ENCODE measurements at places on chromosomes 1 and 21.

DNA sequence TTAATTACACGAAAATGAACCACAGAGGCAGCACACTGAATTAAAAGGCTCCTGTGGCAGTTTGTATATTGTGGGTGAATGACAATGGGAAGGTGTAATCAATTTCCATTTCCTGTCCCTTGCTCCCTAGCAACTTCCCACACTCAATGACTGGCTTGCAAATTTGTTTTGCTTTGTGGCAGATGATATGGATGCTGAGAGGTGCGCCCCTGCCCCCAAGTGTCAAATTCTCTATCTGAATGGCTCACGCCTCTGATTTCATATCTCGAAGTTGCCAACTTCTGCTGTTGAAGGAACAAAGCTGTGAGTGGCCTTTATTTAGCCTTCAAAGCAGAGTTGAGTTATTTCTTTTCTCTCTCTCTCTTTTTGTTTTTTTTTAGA lies 86.0 kb downstream of the FOXD2 start:
- no peak for DNase-seq

- DNase-seq, result no peak
These were observed 71.2 kb downstream of the DPYD start for GRCh38 chr1:97849345-97850340.

- no peak for DNase-seq
These were observed 27.3 kb downstream of the F11R start for GRCh38 chr1:160993544-160994193.

DNA sequence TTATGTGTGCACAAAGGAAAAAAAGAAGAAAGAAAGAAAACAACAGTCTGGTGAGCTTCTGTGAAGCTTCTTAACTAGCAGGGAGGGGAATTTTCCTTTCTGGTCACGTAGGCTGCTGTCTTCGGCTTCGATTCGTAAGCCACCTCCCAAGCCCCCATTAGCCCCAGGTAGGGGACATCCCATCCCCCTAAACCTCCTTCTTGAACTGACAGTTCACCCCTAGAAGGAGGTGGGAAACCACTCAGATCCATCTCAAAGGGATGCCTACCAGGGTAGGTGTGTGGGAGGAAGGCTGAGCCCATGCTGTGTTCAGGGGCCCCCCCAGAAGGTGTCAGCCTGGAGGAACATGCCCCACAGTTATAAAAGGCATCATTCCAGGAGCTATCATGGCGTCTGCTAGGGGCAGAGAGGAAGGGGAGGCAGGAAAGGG lies 25.8 kb downstream of the CD247 start:
- DNase-seq, result no peak

DNA sequence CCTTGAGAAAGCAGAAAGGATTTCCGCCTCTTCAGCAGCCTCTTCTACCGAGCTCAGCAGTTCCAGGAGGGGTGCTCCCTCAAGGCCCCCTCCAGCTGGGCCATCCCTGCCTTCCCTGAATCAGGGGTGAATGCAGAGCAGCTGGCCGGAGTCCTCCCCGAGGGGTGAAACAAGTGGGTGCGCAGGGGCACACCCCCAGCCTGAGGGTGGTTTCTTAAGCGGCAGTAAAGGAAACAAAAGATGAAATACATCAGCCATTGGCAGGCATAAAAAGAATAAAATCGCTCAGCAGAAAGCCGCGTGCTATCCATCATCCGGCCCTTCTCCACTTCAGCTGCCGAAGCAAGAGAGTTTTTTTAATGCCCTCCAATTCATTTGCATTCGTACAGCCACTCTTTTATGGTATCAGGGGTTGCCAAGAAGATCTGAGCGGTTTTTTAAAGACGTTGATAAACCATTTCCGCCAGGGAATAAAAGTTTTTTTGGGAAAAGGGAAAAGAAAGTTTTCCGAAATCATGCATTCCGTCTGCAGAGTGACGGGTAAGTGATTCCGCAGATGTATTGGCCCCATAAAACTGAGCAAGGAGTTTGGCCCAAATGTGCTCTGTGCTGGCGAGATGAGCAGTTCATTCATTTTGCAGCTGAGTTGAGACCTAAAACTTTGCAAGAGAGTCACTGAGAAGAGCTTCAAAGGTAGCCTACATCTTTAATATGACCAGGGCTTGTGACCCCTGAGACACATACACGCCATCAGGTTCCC lies 73.7 kb upstream of the ZC3H12A start:
- no peak for DNase-seq

GRCh38 chr1:209999005-209999404 lies 61.0 kb downstream of the SYT14 start:
- no peak for DNase-seq

GRCh38 chr1:162137179-162137960 lies 67.9 kb downstream of the NOS1AP start:
- no peak for DNase-seq

- DNase-seq, result no peak
These were observed 800.9 kb downstream of the USP25 start for GRCh38 chr21:16530656-16531055.

GRCh38 chr1:209618291-209618690 lies 33.9 kb downstream of the LAMB3 start:
- no peak for DNase-seq

DNA sequence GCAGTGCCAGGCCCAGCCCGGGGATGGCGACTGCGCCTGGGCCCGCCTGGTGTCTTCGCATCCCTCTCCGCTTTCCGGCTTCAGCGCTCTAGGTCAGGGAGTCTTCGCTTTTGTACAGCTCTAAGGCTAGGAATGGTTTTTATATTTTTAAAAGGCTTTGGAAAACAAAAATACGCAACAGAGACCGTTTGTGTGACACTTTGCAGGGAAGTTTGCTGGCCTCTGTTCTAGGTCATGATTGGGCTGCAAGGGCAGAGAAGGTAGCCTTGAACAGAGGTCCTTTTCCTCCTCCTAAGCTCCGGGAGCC lies 719 bp downstream of the SOD1 start:
- DNase-seq, result peak; percentile 79

DNA sequence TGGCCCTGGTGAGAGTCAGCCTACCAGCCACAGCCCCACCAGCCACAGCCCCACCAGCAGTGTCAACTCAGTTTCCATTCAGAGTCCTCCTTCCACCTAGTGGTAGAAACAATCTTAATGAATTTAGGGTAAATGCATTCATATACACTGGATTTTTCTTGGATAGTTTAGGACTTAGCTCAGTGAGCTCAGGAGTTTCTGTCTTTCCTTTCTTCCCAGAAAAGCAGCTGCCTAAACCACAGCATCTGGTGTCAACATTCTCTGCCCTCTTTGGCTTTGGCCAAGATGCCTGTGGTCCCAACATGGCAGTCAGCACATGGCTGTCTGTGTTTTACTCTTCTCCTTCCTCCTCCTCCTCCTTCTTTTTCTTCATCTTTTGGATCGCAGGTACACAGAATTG lies 94.0 kb downstream of the CLIC6 start:
- no peak for DNase-seq

- no peak for DNase-seq
These were observed 145.0 kb downstream of the PATJ start for GRCh38 chr1:61887076-61887867.

DNA sequence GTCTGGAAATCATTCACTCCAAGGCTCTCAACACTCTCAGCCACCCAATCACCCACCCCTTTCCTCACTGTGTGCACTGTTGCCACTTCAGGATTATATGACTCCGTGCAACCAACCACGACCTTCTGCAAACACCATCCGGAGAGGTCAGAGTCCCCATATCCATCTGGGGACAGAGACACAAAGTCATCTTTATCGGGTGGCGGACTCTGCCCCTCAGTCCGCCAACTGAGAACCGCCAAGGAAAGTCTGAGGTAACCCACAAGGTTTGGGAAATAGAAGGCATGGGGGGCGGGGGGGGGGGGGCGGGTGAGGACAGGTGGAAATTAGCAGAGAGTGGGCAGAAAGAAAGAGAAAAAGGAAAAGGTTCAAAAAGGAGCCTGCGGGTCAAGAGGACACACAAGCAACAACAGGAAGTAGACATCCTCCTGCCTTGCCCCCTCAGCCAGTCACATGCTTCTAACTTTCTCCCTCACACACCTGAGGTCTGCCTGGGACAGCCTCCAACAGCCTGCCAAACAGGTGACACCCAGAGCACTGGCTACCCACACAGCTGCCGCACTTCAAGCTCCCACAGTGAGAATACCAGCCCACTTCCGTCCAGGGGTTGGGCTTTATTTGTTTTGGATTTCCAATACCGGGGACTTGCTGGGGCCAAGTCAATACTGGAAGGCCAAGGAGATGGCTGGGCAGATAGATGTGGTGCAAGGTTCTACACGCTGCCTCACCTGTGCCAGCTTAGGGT lies 58.1 kb downstream of the SSBP3 start:
- DNase-seq, result no peak

DNA sequence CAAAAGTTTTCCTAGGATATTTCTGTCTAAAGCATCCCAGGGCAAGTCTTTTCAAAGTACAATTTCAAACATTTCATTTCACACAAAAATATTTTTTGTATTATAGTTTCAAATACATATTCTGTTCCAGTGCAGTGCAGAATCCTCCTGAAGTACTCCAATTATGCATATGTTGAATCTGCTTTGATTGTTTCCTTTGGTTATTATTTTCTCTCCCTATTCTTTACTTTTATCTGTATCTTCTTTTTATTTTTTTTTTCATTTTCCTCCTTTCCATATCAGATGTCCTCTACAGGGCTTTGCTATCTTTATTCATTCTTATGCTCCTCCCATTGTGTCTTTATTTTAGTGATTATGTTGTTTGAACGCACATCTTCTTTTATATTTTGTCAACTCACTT lies 274.8 kb downstream of the DPYD start:
- DNase-seq, result no peak

GRCh38 chr1:171961861-171962260 lies 120.6 kb downstream of the DNM3 start:
- no peak for DNase-seq

DNA sequence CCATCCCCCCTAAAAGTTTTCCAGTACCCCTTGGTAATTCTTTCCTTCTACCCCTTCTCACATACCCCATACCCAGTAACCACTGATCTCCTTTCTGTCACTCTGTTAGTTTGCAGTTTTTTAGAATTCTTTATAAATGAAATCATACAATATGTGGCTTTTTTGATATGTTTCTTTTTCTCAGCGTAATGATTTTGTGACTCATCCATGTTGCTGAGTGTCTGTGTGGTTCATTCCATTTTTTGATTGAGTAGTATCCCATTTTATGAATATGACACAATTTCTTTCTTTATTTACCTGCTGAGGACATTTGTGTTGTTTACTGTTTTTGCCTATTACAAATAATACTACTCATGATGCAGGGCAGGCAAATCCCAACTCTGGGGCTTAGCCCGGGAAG lies 1605.3 kb downstream of the BRINP3 start:
- no peak for DNase-seq

DNA sequence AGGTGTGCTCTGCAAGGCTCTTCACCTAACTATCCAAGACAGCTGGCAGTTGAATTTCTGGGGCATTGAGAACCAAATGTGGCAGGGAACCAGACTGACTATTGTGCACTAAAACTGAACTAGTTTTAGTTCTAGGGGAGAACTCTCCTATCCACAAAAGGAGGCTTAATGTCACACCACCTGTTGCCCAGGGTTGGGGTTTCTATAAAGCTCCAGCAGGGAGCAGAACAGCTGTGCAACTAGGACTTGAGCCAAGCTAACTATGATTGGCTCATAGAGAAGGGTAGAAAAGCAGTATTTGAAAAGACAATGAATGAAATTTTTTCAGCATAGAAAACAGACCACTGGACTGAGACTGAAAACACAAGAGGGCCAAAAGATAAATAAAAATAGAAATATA lies 53.3 kb upstream of the FGGY start:
- DNase-seq, result no peak

DNA sequence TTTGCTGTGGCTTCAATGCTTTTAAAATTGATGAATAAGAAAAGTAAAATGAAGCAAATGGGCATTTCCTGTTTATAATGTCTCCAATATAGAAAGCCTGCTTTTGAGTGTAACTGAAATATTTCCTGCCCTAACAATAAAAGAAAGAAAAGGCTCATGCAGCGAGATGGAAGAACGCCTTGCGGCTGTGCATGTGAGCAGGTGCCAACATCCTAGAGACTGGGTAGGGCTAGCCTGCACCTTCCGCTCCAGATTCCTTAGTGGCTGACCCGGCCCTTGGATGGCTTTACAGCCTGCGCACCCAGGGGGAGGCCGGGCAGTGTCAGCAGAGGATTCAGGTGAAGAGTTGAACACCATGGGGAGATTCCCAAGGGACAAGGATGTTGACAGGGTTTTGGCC lies 21.8 kb downstream of the CNIH3 start:
- no peak for DNase-seq

GRCh38 chr1:93758842-93759515 lies 77.3 kb upstream of the BCAR3 start:
- no peak for DNase-seq

GRCh38 chr1:218456444-218456843 lies 111.3 kb downstream of the TGFB2 start:
- no peak for DNase-seq

DNA sequence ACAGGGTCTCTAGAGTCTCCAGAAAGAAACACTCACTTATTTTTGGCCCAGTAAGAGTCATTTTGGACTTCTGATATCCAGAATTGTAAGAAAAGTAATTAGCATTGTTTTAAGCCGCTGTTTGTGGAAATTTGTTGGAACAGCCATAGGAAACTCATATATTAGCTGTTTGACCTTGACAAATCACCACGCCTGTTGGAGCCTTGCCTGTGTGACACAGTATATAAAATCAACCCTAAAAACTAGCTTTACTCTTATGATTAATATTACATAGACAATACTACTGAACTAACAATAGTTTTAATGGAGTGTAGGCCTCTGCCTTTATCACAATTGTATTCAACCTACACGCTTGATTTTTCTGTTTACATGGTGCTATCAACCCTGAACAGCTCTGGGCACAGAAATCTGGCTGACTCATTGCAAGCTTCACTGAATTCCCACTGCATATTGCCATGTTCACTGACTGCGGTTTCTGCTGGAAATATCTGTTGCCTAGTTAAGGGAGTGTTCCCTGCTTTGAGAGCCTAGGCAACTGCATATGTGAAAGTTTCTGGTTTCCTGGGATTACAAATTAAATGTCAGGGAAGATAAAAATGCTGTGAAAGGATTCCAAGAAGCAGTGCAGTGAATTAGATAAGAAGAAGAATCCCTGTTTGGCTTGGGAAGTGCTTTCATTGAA lies 419.5 kb upstream of the DEPDC1 start:
- DNase-seq, result no peak

GRCh38 chr1:161718559-161719324 lies 2.6 kb upstream of the FCRLB start:
- DNase-seq, result no peak

- no peak for DNase-seq
These were observed 61.8 kb downstream of the HIVEP3 start for GRCh38 chr1:41856944-41857285.

DNA sequence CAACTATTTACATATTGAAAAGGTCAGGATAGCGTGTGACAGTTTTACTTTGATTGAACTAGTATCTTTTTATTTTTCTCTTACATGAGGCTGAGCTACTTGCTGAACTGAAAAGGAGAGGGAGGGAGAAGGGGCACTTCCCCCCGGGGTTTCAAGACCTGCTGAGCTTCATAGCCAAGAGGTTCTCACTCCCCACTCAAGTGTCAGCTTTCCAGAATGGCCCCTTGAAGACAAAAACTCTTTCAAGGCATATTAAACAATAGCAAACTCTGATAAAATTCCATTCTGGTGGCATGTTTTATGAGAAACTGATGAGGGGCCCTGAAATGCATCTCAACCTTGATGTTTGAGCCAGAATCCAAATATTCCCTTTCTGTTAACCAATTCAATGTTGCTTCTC lies 143.0 kb downstream of the KAZN start:
- no peak for DNase-seq

GRCh38 chr1:67689267-67690017 lies 4.4 kb downstream of the GADD45A start:
- no peak for DNase-seq
